ENCODE measurements at places on chromosomes 11 and 22.

- DNase-seq, result peak; percentile 13
Measured at GRCh38 chr11:62921573-62922188, 518 bp upstream of the CHRM1 start.

DNA sequence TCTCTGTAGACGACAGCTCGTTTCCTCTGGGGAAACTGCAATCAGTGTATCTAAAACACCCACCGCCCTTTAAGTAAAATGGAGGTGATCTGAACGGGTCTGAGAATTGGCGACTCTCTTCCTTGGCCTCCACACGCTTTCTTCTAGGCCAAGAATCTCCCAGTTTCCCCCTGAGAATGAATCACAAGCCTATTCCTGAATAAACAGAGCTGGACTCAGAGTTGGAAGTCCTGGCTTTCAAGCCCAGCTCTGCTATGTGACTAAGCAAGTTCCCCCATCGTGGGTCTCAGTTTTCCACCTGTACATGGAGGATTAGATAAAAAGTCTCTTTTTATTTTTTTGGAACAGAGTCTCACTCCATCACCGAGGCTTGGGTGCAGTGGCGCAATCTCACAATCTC, 200.4 kb downstream of the MN1 start:
- DNase-seq, result no peak

DNA sequence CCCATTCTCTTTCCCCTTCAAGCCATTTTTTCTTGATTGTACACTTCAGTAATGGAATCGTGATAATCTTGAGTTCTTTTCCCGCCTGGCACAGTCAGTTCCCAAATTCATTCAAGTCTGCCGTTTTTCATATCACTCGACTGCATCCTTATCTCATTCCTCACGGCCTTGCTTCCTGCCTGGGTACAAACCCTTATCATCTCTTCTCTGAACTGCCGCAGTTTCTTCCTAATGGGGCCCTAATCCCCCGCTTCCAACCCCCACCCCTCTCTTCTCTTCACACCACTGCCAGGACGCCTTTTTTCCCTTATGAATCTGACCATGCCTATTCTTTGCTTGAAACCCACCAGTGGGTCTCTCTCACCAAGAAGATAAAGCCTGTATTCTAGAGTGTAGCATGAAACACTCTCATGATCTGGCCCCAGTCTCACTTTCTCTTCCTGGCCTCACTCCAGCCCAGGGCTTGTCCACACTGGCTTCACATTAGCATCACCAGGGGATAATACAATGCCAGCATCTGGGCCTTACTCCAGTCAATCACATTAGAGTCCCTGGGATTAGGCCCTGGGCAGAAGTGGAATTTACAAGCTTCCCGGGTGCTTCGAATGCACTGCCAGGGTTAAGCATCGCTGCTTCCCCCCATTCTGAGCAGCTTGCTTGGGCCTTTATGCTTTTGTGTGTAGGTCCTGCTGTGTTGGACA, 102.1 kb downstream of the FBXO7 start:
- DNase-seq, result peak; percentile 58

DNA sequence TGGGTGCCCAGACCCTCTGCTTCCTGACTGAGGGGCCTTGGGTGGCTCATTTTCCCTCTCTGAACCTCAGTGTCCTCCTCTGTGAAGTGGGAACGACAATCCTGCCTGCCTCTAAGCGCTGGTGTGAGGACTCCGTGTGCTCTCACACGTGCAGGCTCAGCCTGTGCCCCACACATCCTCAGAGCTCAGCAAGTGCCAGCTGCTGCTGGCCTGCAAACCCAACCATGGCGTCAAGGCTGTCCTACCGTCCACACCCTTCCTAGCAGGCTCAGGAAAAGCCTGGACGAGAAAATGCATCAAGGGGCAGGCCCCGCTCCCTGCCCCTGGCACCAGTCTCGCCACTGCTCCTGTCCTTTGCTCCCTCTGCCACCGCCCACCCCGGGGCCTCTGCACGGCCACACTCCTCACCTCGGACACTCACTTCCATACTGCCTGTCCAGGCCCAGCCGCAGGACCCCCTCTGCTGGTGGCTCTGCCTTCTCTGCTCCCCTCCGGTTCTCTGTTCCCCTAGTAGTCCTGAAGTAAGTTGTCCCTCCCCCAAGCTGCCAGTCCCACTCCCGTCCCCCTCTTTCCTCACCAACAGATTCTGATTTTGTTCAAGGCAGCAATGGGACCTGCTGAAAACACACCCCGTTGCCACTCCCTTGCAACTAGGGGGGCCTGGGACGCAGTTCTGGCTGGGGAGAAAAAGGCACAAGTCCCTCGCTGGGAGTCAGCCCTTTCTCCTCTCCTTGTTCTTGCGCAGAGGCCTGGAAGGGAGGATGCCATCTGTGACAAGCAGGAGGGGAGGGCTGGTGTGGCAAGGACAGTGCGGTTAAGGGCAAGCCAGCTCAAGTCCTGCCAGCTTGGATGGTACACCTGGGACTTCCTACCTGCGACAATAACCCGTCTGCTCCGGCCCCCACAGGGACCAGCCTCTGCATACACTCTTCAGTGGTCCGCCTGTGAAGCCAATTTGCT, 62.2 kb downstream of the ARFGAP3 start:
- DNase-seq, result peak; percentile 45

DNA sequence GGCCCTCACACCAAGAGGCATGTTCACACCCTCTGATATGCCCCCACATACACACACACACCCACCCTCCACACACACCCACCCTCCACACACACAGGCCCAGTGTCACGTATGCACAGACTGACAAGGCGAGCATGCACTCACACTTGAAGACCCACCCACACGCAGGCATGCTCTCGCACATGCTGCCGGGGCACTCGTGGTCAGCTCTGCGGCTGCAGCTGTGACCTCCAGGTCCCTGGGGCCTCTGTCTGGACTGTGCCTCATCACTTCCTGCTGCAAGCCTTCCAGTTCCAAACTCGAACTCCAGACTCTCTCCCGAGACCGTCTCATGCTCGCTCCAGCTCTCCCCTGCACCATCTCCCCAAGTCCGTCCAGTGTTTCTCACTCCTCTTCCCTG, 9.5 kb downstream of the DCHS1 start:
- no peak for DNase-seq

DNA sequence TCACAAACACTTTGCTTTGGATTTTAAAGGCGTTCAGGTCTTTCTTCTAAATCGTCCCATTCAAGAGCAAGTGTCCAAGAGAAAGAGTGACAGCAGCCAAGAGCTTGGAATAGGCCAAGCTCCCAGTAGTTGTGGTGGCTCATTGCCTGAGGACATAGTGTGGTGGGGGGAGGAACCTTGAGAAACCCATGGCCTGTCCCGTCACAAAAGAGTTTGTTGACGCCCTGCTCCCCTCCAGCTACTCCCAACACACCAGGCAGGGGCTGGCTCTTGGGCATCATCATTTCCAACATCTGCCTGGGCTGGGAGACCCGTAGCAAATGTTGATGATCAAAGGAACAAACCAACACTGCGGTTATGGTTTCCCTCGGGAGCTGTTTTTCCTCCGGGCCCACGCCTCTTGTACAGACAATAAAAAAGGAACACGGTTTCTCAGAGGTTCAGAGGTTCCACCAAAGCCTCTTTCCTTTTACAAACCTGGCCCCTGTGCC, 20.8 kb downstream of the FADS3 start:
- no peak for DNase-seq

DNA sequence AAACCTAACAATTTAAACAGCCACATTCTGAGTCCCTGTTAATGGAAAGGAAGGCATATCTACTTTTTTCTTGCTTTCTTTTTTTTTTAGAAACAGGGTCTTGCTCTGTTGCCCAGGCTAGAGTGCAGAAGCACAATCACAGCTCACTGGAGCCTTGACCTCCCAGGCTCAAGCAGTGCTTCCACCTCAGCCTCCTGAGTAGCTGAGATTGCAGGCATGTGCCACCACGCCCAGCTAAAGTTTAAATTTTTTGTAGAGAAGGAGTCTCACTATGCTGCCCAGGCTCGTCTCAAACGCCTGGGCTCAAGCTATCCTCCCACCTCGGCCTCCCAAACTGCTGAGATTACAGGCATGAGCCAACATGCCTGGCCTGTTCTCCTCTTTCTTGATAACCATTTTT, 25.4 kb downstream of the ARFGAP3 start:
- no peak for DNase-seq

- peak; percentile 12 for DNase-seq
Measured at GRCh38 chr11:131498631-131499160, 128.3 kb downstream of the NTM start.

GRCh38 chr22:42434748-42435425, 2.7 kb upstream of the NFAM1 start:
- DNase-seq, result no peak

DNA sequence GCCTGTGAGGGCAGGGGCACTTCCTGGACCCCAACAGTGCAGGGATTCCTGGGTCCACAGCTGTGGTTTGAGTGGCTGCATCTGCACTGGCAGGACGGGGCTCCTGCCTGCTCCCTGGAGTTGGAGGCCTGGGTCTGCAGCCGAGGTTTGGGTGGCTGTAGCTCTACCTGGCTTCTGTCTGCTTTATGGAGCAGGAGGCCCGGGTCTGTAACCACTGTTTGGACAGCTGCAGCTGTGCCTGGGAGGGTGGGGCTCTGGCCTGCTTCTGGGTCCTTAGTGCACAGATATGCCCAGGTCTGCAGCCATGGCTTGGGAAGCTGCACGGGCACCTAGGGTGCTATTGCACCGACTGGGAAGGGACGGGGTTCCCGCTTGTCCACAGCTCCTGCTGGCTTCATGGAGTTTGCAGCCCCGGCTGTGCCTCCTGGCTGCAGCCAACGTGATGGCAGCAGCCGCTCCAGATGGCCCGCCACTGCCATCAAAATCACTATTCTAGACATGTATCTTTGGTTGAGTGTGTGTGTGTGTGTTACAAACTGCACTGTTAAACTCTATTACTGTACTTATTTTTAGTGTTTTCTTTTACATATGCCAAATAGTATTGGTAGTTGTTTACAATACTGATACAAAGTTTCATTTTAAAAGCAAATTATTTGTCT, 412.3 kb upstream of the KIRREL3 start:
- no peak for DNase-seq

DNA sequence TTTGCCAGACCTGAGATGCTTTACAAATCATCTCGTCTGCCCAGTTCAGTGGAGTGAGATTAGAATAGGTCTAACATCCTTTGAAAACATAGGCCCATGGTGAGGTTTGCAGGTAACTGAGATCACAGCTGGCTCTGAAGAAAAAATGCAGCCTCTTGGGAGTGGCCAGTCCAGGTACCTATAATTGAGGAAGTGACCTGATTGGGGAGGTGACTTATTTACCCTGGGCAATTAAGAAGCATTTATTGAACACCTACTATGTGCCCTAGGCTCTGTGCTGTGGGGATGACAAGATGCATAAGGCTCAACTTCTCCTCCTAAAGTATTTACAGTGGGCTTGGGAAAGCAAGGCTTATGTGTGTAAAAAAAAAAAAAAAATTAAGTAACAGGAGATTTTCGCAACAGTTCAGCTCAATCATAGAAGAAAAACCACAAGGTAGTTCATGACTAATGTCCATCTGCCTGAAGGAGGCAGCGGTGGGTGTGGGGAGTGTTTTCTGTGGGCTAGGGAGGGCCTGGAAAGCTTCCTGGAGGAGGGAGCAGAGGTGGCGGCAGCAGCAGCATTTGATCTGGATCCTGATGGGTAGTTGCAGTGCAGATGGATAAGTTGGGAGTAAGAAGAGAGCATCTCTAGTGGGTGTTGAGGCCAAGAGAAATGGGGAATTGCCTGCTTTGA, 16.1 kb downstream of the MICAL2 start:
- no peak for DNase-seq

- DNase-seq, result no peak
Measured at GRCh38 chr11:20656901-20657300, 12.5 kb upstream of the NELL1 start.

- no peak for DNase-seq
Measured at GRCh38 chr22:49295465-49295743, 532.3 kb downstream of the BRD1 start.

- DNase-seq, result no peak
Measured at GRCh38 chr22:41305646-41306045, 4.3 kb downstream of the ZC3H7B start.

DNA sequence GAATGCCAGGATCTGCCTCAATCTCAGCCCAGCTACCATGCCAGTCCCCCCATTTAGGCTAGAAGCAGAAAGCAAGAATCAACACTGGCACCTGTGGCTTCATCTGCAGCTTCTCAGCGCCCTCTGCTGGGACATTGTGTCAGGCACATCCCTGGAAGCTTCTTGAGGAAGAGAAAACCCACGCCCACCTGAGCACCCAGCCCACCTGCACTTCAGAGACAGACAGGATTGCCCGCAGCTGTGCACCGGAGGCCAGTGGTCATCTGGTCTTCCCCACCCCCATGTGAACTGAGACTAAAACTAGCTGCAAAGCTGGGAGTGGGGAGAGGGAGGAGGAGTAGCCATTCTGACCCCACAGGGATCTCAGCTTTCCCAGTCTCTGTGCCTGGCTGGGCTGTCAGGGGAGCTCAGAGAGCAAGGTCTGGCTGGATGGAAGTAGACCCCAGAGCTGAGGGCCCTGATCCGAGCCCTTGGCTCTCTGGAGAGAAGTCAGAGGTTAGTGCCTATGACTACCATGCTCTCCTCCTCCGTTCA, 66.8 kb downstream of the FEZ1 start:
- peak; percentile 83 for DNase-seq

DNA sequence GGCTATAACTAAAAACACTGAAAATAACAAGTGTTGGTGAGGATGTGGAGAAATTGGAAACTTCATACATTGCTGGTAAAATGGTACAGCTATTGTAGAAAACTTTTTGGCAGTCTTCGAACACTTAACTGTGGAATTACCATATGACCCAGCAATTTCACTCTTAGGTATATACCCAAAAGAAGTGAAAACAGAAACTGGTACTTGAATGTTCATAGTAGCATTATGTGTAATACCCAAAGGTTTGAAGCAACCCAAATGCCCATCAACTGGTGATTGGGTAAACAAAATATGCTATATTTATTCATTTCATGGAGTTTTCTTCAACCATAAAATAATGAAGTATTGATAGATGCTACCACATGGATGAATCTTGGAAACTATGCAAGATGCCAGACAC, 40.8 kb upstream of the FTH1 start:
- no peak for DNase-seq

- DNase-seq, result no peak
Measured at GRCh38 chr11:76361374-76361773, 19.6 kb downstream of the THAP12 start.

GRCh38 chr11:64342869-64343745, 3.1 kb downstream of the CCDC88B start:
- no peak for DNase-seq

- DNase-seq, result no peak
Measured at GRCh38 chr11:121456816-121457431, 4.2 kb upstream of the SORL1-AS1 start.

GRCh38 chr11:128308794-128309193, 278.6 kb downstream of the ETS1 start:
- DNase-seq, result no peak

GRCh38 chr11:83023410-83023809, 48.3 kb downstream of the RAB30 start:
- DNase-seq, result no peak

DNA sequence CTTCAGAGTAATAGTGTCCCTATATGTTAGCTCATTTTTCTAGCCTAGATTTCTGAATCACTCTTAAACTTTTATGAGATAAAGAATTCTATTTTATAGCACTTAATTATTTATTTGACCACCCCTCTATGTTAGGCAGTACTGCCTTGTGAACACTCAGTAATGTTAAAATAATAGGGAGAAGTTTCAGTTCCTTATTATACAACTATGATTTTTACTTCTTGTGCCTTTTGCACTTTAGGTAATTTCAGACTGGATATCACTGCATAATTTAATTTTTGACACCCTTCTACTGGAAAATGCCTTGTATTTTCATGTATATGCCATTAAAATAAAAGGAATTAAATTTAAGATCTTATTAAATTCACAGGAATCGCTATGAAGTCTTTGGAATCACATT, 3.1 kb downstream of the BCO2 start:
- no peak for DNase-seq

- no peak for DNase-seq
Measured at GRCh38 chr11:72719144-72719543, 33.1 kb downstream of the ARAP1 start.

Data from neural progenitor cell (in vitro differentiated cells).